ENCODE measurements at places on chromosomes 7 and 10.

DNA sequence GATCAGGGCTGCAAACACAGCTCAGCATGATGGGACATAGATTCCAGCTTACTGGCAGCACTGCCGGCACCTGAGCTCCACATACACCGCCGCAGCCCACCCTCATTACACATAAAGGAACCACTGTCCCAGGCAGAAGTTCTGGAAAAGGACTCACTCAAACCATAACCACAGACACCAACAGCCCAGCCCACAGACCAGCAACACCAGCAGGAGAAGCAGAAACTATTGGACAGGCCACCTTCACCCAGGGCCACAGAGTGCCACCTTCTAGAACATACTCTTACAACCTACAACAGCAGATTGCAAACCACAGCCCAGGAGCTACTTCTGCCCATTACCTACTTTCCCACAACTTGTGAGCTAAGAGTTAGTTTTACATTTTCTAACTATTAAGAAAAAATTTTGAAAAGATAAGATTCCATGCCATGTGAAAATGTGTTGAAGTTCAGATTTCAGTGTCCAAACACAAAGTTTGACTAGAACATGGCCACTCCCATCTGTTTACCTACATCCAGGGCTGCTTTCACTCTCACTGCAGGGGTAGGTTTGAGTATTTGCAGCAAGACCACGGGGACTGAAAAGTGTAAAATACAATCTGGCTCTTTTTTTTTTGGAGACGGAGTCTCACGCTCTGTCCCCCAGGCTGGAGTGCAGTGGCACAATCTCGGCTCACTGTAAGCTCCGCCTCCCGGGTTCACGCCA, 153.0 kb downstream of the TNS3 start:
- DNase-seq: no peak

GRCh38 chr10:1465418-1465911, 271.9 kb downstream of the ADARB2 start:
- no peak for DNase-seq

DNA sequence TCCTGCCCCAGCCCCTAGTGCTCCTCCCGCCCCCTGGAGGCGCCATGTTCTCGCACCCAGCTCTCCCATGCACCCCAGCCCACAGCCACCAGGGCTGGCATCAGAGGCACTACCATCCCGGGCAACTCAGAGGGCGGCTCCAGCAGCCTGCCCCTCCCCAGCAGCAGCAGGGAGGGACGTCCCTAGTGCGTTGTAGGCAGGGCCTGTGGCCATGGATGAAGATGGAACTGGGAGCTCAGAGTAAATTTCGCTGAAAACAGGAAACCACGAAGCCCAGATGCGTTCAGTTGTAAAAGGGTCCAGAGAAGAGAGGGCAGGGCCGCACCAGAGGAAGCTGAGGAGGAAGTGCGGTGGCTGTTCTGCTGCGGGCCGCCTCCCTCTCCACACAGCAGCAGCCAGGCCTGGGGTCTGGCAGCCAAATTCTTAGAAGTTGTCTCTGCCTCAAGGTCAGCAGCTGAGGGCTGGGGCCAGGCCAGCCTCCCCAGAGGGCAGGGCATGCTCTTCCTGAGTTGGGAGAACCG, 24.6 kb downstream of the VSIR start:
- DNase-seq: peak; percentile 65

GRCh38 chr10:125177641-125178640, 17.6 kb upstream of the CTBP2 start:
- DNase-seq: no peak

DNA sequence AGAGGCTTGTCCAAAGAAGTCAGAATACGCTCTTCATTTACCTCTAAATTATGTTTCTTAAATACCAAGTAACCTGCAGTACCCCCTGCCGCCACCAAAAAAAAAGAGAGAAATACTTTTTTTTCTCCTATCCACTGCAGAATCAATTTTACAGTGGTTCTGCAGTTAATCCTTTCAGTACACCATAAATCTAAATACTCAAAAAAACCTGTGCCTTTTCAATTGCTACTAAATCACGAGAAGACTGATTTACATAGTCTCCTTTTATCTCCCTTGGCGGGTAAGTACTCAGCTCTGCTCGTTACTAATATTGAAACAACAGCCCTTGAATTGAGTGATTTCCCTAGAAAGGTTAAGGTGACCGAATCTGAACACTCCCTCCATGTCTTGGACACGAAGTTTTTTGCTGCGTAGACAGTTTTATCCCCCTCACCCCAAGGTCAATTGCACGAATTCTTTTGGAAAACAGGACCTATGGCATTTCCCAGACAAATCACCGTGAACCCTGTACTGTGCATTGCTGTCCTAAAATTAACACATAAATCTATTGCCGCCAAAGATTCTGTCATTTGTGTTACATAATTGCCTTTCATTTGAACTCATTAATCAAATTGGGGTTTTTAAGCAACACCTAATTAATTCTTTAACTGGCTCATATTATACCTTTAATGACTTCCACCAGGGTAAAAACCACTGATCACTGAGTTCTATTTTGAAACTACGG, 512 bp upstream of the VIM start:
- DNase-seq: no peak

GRCh38 chr10:12388671-12389070, 39.3 kb downstream of the CAMK1D start:
- no peak for DNase-seq

DNA sequence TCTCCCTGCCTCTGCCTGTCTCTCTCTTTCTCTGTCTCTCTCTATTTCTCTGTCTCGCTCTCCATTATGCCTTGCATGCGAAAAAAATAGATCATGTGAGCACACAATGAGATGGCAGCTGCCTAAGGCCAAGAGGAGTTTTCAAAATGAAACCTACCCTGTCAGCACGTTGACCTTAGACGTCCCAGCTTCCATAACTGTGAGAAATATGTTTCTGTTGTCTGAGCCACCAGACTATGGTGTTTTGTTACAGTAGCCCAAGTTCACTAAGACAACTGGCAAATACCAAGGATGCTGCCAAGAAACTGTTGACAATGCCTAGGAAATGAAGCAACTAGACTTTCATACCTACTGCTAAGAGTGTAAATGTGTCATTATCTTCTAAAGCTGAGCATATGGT, 70.6 kb upstream of the PLXDC2 start:
- no peak for DNase-seq

DNA sequence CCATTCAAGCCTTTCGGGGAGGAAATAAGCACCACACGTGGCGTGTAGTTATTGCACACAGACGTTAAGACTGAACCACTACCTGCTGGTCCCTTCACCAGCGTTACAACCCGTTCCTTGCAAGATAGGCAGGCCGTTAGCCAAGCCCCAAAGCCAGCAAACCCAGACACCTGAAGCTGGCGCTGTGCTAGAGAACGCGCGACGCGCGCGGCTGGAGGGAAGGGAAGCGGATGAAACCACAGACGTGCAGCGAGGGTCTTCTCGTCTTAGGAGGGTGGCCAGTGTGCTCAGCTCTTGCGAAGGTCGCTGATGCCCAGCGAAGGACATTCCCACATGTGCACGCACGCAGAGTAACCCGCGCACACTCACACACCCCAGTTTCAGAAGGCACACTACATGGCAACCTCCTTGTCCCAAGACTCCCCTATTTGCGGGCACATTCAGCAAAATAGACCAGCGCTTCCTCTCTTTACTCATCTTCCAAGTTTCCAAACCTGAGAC, 980 bp downstream of the TMEM26 start:
- DNase-seq: no peak

- DNase-seq: no peak
Measured at GRCh38 chr10:132813560-132814468, 27.9 kb upstream of the NKX6-2 start.

DNA sequence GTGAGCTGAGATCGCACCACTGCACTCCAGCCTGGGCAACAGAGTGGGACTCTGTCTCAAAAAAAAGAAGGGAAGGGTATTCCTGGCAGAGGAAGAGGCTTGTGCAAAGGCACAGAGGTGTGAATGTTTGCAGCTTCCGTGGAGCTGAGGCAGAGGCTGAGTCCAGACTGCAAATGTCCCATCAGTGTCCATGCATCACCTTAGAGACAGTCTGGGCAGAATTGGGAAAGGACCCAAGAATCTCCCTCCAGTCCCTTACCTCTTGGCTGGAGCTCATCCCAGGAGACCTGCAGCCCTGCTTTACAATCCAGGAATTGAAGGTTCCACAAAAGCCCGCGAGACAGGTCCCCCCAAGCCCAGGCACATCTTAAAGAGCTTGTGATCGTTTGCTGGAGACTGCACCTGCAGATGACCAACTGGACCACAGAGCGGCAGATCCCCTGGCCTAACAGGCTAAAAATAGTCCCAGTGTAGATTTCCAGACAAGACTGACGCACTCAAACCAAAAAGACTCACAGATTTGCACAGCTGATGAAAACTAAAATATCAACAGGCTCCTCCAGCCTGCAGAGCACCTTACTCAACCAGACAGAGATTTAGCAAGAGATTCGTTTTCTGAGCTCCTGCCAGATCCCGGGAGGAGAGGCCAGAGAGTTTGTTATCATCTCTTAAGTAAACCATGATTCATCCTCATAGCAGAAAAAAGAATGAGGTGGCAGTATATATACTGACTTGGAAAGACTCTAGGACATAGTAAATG, 22.9 kb upstream of the NANOS1 start:
- no peak for DNase-seq

DNA sequence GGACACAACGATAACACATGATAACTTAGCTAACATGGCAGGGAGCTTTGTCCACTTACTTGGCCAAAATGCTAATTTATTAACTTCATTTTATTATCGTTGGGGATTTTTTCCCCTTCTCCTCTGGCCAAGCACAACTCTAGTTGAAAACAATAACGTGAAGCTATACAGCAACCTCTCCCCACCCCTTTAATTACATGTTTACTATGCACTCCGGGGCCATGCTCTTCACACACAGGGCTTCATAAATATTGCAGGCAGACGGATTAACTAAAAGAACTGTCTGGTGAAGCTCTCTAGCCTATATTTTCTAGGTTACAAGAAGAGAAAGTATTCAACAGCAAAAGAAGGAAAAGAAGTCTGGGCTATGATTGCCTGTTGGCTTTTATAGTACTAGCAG, 51.7 kb downstream of the XRCC2 start:
- DNase-seq: no peak

- DNase-seq: no peak
Measured at GRCh38 chr10:103703941-103704919, 151.1 kb downstream of the SH3PXD2A start.

GRCh38 chr10:60140651-60141632, 234.6 kb upstream of the CCDC6 start:
- DNase-seq: no peak

- DNase-seq: no peak
Measured at GRCh38 chr10:133079836-133080682, 7.7 kb upstream of the ADGRA1 start.

GRCh38 chr7:1305873-1306272, 73.2 kb downstream of the UNCX start:
- DNase-seq: no peak

- DNase-seq: no peak
Measured at GRCh38 chr10:126169899-126170298, 218.4 kb downstream of the ADAM12 start.

GRCh38 chr10:69172241-69172982, 7.6 kb upstream of the SUPV3L1 start:
- DNase-seq: no peak

- no peak for DNase-seq
Measured at GRCh38 chr10:53536322-53536721, 763.7 kb upstream of the MBL2 start.

DNA sequence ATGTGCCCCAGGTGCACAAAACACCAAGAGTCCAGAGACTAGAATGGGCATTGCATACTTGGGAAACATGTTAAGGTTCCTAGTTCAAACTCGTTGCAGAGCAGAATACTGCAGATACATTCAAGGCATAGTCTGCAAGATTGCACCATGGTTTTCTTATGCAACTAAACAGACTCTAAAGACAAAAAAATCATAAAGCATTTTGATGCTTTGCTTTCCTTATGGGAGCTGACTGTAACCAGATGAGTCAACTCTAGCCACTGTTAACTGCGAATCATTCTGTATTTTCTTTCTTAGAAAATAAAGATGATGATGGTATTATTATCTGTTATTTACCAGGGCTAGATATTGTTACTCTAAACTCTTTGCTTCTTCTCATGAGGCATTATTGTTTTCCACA, 19.7 kb downstream of the TRUB1 start:
- DNase-seq: no peak

- no peak for DNase-seq
Measured at GRCh38 chr7:7641129-7641663, 644 bp downstream of the UMAD1 start.

DNA sequence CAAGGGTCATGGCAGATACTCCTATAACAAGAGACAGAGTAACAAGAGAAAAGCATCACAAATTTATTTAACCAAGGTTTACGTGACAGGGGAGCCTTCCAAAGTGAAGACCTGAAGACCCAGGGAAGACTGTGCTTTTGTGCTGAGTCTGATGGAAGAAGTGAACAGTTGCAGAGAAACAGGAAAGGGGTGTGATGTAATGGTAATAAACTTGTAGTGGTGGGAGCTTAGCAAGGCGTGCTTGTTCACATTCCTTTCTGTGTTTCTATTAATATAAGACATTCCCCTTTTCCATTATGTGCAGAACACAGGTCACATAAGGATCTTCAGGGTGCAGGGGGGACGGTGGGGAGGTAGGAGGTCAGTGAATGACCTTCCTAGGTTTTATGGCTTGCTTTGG, 25.5 kb upstream of the C10orf67 start:
- DNase-seq: no peak

GRCh38 chr10:89653410-89653869, 8.4 kb upstream of the PANK1 start:
- DNase-seq: no peak

- DNase-seq: no peak
Measured at GRCh38 chr10:122939856-122940543, 14.0 kb downstream of the C10orf88 start.

DNA sequence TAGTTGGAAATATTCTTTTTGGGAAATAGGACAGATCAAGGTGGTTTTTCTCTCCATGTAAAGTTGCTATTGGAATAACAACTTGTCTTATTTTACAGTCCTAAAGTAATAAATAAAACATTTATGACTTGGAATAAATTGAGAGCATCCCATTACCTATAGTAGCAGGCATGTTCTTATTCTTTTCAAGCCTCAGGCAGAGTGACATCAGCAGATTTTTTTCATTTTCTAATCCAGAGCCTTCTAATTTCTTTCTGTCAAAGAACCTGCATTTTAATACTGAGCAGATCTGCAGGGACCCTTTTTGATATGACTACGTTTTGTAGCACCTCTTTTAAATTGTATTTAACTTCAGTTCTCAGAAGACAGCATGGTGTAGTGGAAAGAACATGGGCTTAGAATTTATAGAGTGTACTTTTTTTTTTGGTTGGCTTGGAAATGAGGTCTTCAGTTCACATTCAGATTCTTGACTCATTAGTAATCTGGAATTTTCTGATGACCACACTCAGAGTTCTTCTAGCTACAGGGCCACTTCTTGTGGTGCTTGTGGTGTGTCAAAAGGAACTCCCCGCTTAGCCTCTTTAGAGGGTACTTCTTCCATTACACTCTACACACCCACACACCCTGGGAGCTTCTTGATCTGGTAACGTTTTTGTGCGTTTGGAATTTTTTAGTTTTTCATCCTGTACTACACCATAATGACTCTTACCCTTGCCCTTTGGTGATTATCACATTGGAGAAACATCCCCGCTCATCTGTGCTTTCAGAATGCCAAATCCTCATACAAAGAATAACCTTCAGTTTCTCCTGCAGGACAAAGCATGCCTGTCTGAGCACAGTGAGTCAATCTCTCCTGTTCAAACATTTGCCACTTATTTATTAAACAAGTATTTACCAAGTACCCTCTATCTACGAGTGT, 34.6 kb downstream of the AGK start:
- peak; percentile 50 for DNase-seq

All from stimulated activated CD4-positive, alpha-beta T cell treated with anti-CD3 and anti-CD28 coated beads, Interleukin-4, amount 100 ng/mL, for 48 hours (primary cell).